ENCODE measurements at places on chromosomes 7 and 10.

GRCh38 chr7:27680610-27681009 is 17.9 kb upstream of the HIBADH start:
- DNase-seq, result no peak

- no peak for DNase-seq
Measured at GRCh38 chr7:43058271-43059066, 54.0 kb upstream of the HECW1 start.

GRCh38 chr7:128879461-128879938 is 16.8 kb downstream of the ATP6V1F start:
- no peak for DNase-seq

DNA sequence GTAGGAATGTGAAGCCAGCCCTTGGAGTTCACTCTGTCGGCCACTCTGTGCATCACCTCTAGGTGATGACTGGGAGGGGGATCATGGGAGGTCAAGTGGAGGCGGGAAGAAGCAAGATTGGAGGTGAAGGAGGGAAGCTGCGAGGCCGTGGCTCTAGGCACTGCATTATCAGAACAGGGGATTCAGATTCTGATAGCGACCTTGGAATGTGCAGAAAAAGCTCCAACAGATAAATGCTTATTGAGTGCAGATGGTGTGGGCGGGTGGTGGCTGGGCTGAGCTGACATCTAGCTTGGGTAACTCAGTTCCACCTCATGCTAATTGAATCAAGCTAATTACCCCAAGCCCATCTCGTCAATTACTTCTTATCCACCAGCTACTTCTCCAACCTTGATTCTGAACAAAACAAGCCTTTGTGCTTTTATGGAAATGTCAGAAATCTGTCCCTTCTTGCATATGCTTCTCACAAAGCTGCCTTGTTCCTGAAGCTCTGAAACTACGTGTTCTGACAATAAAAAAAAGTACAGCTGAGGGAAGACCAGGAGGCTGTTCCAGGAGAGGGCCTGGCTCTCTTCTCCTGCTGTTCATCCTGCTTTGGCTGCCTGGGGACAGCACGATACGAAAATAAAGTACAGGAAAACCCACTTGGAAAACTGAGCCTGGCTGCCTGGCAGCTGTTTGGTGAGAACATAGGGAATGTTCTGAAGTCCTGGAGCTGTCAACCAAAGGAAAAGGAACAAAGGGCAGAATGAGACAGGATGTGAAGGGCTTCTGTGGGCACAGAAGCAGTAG is 27.5 kb downstream of the STRA8 start:
- DNase-seq, result no peak

- no peak for DNase-seq
Measured at GRCh38 chr10:73209705-73210104, 37.4 kb downstream of the DNAJC9 start.

DNA sequence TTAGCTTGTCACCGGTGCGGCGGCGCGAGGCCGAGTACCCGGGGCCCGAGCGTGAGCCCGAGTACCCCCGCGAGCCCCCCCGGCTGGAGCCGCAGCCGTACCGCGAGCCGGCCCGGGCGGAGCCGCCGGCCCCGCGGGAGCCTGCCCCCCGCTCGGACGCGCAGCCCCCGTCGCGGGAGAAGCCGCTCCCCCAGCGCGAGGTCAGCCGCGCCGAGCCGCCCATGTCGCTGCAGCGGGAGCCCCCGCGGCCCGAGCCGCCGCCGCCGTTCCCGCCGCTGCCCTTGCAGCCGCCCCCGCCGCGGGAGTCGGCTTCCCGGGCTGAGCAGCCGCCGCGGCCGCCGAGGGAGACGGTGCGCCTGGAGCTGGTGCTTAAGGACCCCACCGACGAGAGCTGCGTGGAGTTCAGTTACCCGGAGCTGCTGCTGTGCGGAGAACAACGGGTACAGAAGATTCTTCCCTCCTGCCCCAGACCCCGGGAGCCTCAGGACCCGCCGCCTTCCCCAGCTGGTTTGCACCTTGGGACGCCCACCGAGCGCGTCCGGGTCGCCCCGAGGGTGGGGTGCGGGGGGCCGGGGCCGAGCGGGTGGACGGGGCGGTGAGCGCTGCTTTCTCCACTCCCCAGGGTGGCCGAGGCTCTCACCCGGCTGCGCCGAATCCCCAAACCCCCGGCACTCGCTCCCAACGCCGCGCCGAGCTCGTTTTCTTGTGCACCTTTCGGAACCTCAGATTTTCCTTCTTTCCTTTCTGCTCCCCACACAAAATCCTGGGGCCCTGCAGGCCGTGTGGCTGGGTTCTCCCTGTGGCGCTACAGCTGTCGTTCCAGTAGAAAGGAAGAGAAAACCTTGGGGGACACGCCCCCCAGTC is 708 bp downstream of the UBN2 start:
- peak; percentile 8 for DNase-seq

DNA sequence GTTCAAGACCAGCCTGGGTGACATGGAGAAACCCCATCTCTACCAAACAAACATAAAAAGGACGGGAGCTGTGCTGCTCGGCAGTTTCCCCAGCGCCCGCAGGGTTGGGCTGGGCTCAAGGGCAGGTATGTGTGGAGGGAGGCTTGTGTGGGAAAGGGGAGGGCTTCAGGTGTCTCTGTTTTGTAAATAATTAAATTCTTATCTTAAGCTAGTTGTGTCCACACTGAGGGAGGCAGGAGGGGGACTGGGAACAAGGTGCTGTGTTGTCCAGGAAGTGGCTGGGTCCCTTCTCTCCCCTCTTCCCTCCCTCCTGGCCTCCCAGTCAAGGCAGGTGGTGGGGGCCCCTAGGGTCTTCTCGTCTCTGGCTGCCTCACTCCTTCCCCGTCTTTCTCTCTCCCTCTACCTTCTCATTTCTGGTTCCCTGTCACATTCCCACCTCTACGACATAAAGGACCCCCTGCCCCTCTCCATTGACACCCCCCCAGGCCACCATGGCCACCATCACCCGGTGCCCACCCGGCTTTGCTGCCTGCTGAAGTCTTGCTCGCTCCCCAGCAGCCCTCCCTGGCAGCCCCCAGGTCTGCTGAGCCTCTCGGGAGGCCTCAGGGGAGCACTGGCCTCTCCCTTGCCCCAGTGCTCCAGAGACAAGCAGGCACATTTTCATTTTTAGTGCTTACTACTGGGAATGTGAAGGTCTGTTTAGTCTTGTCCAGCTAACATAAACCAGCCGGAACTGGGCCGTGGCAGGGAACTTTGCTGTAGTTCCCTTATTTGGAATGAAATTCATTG is 19.3 kb downstream of the NEURL1 start:
- no peak for DNase-seq

- no peak for DNase-seq
Measured at GRCh38 chr10:94069884-94070283, 76.2 kb downstream of the PLCE1 start.

GRCh38 chr10:8817299-8817698 is 762.8 kb downstream of the GATA3 start:
- no peak for DNase-seq

DNA sequence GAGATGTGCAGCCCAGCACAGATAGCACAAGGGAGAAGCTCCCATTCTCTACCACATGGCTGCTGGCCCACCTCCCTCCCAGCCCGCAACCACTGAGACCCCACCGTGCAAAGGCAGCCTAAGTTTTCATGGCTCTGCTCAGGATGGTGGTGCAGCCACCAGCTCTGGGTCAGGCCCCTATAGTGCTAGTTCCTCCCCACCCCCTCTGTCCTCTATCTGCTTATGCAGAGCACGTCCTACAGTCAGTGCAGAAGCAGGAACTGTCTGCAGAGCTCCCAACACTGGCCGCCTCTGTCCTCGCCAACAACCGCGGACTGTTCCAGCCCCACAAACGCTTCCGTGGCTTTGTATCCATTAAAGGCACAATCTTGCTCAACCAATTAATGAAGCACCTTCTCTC is 278.9 kb downstream of the GRID1 start:
- DNase-seq, result no peak

DNA sequence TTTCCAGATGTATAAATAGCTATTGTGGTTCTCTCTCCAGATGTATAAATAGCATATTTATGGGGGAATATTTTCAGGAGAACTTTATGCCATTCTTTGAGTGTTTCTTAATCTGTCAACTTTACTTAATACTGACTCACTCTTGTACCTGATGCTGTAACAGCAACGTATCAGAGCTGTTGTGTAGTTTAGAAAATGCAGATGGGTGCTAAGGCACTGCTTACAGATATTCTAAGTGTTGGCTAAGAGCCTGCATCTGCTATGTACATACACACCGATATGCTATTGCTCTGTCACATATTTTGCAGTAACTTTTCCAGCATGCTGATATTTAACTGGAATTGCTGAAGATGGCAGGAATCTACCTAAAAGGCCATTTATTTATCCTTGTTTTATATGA is 71.9 kb downstream of the WDR37 start:
- no peak for DNase-seq

DNA sequence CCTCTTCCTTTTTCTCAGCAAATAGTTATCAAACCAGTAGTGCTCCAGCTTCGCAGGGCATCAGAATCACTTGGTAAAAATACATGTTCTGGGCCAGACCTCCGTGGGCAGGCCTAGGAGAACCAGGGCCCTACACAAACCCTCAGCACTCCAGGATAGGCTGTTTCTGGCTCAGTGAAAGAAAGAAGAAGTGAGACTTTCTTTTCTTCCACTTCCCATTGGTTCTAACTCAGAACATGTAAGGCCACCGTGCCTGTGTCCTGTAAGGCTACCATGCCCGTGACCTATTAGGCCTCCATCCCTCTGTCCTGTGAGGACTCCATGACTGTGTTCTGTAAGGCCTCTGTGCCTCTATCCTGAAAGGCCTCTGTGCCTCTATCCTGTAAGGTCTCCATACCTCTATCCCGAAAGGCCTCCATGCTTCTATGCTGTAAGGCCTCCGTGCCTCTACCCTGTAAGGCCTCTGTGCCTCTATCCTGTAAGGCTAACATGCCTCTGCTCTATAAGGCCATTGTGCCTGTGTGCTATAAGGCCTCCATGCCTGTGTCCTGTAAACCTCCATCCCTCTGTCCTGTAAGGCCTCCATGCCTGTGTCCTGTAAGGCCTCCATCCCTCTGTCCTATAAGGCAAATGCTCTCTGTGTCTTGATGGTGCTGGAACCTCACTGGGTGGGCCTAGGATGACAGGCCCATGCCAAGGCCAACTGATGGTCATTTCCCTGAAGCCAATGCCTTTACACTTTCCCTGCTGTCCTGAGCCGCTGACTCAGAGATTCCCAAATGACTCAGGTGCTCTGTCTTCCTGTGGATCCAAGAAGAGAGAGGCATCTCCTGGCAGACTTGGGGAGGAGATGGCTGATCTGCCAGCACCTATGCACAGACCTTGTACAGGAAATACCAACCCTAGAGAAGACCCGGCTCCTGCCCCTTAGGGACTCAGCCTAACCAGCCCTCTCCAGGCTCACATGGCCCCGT is 96.6 kb upstream of the CACUL1 start:
- no peak for DNase-seq

DNA sequence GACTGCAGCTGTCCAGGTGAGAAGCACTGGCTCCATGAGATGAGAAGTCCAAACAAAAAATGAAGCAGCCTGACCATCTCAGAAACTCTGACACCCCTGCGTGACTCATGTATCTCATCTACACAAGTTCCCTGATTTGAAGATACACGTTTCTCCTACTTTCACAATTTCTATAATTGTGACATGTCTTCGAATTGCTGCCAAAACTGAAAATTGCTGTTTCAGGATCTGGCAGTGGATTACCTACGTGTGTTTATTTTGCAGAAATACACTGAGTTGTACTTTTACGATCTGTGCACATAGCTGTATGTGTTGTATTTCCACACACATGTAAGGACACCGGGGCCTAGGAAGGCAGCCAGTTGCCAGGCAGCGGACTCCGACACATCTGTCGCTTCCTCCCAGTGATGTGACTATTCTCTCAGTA is 53.2 kb downstream of the LARP4B start:
- no peak for DNase-seq

DNA sequence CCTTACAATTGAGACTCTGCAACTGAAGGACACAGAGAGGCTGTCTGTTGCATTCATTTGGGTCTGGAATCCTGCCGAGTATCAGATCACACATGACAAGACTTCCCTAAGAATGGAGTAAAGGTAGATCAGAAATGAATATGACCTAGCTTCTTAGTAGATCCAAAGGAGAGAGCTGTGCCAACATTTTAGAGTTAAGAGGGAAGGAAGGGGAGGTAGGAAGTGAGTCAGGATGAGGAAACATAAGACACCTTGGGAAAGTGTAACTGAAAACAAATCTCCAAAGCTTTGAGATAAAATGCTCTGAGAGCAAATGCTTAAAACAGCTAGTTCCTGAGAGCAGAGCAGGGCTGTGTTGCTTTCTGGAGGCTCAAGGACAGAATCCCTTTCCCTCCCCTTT is 6.1 kb upstream of the SLC25A13 start:
- no peak for DNase-seq

DNA sequence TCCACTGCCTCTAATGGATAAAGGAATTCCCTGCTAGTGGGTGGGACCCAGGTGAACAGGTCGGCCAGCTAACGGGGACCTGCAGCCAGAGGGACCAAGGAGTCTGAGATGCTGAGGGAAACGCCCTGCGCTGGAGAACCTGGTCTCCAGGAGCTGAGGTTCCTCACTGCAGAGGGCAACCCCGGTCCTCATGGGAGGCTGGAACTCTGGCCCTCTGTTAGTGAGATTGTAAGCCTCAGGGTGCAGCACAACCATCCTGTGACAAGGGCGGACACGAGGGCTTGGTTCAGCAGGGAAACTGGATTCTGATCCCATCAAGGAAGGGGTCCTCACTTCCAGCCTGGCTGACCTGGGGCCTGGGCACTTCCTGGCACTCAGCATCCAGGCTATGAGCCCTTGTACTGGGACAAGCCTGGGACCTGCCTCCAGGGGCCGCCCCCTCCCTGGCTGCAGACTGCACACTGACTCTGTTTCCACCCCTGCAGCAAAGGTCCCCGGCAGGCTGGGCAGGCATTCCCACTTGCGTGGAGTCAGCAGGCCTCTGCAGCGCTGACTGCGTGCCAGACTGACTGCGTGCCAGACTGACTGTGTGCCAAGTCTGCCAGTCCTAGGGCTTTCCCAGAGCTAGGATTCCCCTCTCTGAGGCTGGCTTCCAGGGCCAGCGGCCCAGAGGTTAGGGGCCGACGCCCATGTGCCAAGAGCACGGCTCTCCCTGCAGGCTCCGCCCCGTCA is 143.2 kb downstream of the MAPK8 start:
- no peak for DNase-seq

GRCh38 chr10:6022660-6023059 is 39.5 kb downstream of the IL2RA start:
- DNase-seq, result no peak

DNA sequence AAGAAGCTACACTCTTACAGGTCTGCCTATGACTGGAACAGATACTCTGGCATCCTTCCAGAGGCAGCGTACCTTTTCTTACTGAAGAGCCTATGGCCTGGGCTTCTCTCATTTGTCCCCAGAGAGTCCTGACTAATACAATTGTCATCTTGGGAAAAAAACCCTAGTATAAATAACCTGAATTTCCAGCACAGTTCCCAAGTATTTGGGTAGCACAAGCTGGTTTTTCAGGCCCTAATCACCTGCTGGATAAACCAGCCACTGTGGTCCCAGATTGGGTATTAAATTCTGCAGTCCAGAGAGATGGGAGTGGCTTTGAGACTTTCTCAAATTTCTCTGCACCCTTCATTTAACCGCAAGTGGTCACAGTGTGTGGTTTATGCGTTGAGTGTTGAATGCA is 186.8 kb upstream of the NEBL start:
- no peak for DNase-seq
